Stimulated activated CD4-positive, alpha-beta T cell treated with anti-CD3 and anti-CD28 coated beads, Interleukin-15, amount 100 ng/mL, for 1 hour (primary cell): ENCODE measurements at places on chromosomes 1 and 21.
A peak's percentile ranks its signal among the peaks of the same experiment; 100 is the strongest.

GRCh38 chr1:205746757-205747412, 3.1 kb downstream of the NUCKS1 start:
- no peak for DNase-seq

DNA sequence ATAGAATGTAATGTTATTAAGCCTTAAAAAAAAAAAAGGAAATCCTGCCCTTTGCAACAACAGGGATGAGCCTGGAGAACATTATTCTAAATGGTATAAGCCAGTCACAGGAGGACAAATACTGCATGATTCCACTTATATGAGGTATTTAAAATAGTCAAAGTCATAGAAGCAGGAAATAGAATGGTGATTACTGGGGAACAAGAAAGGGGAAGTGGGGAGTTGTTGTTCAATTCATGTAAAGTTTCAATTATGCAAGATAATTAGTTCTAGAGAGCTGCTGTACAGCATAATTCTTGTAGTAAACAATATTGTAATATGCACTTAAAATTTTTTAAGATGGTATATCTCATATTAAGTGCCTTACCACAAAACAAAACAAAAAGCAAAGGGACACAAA, 13.2 kb downstream of the FCER1A start:
- no peak for DNase-seq

DNA sequence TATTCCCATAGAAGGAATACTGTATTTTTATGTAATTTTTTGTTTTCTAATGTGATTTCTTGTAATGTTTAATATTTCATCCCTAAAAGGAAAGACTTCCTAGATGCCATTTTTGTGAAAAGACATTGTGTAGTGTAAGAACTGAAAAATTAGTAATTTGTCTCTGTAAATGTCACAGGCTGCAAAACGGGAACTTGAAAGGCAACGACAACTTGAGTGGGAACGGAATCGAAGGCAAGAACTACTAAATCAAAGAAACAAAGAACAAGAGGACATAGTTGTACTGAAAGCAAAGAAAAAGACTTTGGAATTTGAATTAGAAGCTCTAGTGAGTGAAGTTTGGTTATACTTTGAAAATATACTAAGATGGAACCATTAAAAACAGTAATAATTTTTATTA, 132.2 kb downstream of the ITSN1 start:
- DNase-seq = no peak

GRCh38 chr21:37335053-37335452, 31.5 kb upstream of the DYRK1A start:
- DNase-seq = no peak

DNA sequence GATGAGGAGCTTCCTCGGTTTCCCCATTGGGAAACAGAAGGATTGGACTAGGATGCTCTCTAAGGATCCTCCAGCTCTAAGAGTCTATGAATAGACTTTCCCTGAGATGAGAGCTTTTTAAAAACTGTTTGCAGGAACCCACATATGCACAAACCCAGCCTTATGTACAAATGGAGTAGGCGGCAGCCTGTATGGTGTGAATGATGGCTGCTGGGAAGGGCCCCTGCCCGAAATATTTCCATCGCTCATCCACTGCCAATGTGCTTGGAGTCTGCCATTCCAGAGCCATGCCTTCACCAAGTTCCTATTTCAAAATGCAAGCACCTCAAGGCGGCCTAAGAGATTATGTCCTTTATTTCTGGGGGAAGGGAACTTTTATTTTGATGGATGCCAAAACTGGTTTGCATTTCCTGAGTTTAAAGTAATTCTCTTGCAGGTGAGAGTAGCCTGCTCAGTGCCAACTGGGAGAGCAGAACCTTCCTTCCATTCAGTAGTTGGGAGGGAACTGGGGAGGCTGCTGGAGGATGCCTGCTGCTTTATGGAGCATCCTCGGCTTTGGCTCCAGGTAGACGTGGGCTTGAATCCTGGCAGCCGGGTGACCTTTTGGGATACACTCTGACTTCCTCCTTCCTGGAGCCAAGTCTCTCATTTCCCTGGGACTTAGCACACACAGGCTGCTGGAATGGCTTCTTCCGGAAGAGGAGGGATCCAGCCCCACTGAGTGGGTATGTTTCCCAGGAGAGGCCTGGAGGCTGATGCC, 165.9 kb downstream of the ACTL8 start:
- no peak for DNase-seq

GRCh38 chr1:13960375-13960987, 260.5 kb downstream of the PRDM2 start:
- peak; percentile 49 for DNase-seq

DNA sequence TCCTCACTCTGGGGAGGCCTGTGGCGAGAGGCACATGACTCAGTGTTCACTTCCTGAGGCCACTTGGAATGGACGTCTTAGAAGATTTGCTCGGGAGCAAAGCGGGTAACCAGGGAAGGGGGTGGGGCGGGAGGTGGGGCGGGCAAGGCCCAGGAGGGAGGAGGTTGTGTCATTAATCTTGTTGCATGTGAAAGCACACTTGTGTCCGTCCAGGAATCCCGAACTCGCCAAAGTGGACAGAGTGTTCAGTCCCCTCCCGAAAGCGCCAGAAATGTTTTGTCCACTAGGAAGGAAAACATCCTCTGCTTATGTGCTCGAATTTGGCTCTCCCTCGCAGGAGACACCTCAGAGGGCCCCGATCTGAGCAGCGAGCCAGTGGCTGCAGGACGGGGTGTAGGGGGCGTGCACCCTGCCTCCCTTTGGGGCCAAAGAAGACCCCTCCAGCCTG, 84.2 kb downstream of the SPSB1 start:
- DNase-seq = no peak

DNA sequence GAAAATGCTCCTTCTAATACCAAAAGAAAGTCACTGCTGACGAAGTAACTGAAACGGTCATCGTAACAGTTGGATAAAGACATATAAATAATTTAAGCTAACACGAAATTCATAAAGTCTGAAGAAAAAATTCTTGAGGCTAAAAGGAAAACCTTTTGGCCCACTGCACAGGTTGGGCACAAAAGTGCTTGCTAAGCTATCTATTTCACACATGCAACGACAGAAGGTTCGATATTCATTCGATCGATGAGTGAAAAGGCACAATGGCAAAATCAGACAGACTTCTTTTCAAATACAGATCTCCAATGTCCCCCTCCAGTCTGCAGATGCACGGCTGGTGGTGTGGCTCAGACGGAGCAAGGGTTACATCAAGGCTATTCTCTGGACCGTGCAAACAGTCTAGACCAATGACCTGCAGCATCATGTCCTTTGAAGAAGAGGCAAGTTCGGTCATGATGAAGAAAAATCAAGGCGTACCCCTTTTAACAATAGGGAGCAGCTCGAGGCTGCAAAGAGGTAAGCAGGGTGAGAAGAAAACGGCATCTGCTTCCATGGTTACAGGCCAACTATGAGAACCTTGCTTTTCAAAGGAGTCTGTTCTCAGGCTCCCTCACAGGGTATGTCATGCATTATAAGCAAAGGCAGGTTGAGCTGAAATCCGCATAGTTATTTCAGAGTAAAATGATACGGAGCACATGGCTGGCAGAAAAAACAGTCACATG, 579.6 kb downstream of the USP25 start:
- DNase-seq = no peak

GRCh38 chr1:33007190-33008050, 29.3 kb downstream of the AK2 start:
- no peak for DNase-seq

DNA sequence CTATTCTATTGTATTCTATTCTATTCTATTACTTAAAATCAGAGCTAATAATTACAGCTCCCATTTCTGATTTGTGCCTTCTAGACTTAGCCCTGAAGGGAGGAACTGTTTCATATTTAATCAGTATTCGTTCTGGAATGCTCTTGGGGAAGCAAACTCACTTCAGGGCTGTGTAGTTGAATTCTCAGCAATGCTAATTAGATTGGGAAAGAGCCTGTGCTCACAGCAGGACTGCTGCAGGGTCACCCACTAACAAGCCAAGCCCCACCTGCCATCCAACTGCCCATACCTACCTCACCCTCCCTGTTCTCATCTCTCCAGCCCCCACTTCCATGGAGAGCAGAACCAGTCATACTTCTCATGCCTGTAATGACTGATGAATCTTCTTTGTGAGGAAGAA, 464.2 kb downstream of the PTPRU start:
- no peak for DNase-seq

DNA sequence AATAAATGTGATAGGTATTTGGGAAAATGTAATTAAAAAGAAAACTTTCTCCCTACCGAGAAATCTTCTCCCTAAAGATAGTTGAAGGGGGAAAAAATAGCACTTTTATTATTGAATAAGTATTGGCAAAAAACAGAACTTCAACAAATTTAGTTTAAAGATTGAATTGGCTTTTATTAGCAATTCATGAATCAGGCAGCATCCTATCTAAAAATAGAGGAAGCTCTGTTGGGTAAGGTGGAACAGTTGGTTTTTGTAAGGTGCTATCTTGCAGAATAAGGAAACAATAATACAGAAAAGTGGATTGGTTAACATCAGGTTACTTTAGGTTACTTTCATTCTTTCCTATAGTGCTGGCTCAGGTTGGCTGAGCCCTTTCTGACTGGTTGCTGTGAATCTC, 62.8 kb downstream of the FH start:
- DNase-seq = no peak

GRCh38 chr1:93542398-93542797, 94.5 kb downstream of the FNBP1L start:
- no peak for DNase-seq

GRCh38 chr1:216562383-216562782, 139.1 kb upstream of the USH2A start:
- no peak for DNase-seq

GRCh38 chr1:111864862-111865261, 109.2 kb downstream of the DDX20 start:
- no peak for DNase-seq
